ENCODE measurements at places on chromosomes 13 and 19.

DNA sequence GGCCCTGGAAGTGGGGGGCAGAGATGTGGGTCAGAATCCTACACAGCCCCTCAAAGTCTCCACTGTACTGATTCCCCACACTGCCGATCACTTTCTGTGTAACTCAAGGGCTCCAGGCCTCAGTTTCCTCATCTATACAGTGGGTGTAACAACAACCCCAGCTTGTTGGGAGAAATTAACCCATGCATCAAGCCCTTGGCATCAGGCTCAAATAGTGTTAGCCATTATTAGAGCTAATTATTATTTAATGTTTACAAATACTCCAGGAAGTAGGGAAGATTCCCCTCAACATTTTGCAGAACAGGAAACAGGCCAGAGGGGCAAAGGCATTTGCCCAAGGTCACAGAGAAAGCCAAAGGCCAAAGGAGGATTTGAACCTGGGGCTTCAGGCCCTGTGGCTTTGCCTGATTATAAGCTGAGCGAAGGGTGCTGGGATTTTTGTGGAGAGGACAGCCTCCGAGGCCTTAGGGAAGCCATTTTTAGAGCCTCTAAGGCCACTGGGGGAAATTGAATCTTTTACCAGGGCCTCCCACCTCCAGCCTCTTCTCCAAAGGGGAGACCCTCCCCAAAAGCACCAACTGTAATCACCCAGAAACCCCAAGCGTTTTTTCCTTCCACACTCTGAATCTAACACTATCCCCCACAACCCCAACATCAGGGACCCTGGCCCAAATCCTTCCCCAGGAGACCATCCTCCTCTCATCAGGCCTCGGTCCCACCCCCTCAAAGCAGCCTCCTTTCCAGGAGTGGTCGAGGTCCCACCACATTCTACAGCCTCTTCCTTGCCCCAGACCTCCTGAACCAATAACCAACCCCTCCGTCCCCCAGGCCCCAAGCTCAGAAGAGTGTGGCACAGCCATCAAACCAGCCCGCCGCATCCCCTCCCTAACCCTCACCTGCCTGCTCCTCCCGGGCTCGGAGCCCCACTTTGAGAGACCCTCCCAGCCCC, 1.1 kb downstream of the FKBP8 start:
- no peak for DNase-seq

DNA sequence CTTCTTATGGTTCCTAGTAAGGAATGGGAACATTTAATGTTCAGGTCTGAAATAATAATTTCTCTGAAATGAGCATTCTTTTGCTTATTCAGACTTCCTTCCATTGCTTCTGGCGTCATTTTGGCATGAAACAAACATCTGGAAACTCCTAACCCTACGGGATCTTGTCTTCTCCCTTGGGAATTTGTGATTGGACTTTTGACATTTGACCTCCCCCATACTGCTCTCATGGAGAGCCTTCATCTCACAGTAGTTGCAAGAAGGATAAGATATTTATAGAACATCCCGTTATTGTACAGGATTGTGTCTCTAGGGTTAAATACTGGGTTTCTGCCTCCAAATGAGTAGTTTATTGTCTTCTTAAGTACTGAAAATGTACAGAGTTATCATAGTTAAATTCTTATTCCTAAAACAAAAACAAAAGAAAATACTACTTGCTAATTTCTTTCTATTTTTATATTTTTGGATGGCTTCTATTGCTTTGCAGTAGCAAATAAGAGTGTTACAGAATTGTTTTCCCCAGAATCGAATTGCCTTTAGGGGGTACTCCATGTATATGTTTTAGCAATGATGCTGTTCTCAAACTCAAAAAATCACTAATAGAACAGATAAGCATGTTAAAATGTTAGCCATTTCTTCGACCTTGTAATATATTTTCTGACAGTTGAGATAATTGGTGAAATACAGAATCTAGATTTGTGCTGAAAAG, 366.8 kb downstream of the DLEU7 start:
- DNase-seq, result no peak

- DNase-seq, result no peak
These were observed 550.3 kb downstream of the GPC5 start for GRCh38 chr13:91948736-91949135.

DNA sequence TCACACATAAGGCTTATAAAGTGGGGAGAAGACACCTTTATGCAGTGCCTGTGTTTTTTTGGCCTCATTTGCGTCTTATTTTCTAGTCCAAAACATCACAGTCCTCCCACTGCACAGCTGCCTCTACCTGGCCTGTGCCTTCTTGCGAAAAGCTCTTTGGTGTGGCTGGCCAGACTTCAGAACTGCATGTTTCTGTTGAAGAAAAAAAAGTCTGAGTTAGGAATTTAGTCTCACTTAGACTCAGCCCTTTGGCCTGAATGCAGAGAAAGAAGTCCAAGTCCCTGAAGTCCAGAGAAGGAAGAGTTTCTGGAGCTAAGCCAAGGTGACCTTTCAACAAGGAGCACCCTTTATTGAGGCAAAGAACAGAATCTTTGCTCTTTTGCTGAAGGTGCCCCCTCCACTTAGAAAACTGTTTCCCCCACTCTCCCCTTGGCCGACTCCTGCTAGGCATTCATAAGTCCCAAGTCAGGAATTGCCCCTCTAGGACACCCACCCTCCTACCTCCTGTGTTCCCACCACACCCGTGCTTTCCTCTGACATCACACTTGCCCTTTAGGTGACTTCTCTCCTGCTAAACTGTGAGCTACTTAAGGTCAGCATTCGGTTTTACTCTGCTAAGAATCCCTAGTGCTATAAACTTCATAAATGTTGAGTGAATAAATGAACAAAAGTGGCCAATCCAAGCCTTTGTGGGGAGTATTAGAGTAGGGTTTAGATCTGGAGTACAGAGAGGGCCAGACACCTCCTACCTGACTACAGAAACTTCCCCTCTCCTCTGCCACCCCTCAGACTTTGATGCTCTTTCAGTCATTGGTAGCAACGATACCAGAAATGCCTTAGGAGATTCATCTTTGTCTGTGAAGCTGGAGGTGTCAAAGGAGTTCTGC, 226.8 kb downstream of the LACC1 start:
- no peak for DNase-seq

GRCh38 chr19:45601115-45601514, 897 bp downstream of the GPR4 start:
- DNase-seq, result no peak

DNA sequence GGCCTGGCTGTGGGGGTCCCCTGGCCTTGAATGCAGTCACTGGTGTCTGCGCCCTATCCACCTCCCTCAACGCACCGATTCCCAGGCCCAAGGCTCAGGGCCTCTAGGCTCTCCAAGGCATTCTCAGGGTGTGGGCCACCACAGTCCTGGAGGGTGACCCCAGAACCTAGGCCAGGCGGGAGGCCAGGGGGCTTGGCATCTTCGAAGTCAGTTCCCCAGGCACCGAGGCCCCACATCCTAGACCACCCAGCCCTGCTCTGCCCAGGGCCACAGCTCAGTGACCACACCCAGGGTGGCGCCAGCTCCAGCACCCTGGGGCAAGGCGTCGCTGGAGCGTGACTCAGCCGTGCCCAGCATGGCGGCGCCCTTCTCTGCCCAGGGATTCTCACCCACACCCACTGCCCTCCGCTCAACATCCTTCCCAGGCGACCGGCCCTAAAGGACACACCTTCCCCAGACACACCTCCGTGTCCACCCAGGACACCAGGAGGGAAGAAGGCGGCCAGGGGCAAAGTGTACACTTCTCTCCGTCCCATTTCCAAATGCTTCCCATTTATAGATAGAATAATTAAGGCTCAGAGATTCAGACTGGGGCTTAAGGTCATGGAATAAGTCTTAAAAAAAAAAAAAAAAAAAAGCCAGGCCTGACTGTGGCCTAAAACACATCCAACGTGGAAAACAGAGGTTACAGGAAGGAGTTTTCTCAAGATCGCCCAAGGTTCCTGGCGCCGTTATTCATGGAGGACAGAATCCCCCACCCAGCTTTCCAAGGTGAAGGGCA, 36.4 kb upstream of the NANOS3 start:
- no peak for DNase-seq

DNA sequence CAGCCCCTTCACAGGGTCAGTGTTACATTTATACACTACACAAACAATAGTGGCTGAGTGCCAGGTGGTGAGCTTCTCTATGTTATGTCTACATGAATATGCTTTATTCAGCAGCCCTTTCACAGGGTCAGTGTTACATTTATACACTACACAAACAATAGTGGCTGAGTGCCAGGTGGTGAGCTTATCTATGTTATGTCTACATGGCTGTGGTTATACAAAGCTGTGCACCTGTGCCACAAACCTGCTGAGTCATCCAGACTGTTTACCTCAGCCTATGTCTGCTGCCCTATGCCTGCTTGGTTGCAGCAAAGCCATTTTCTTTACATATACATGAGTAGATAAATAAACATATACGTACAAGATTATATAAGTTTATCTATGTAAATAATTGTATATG, 76.5 kb downstream of the ZNF726 start:
- no peak for DNase-seq

GRCh38 chr13:43200736-43201135, 177.3 kb downstream of the DNAJC15 start:
- DNase-seq, result no peak

DNA sequence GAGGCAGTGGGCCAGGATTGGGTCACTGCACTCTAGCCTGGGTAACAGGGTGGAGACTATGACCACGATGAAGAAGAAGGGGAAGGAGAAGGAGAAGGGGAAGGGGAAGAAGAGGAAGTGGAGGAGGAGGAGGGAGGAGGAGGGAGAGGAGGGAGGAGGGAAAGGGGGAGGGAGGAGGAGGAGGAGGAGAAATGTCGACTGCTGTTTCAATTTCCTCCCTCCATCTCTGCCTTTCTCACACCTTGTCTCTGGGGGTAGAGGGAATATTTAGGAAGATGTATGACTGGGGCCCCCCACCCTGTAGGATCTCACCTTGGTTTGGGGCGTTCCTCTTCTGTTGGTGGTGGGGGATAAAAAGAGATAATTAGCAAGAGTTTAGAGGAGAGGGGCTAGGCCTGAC, 3.8 kb downstream of the TNNT1 start:
- DNase-seq, result no peak

DNA sequence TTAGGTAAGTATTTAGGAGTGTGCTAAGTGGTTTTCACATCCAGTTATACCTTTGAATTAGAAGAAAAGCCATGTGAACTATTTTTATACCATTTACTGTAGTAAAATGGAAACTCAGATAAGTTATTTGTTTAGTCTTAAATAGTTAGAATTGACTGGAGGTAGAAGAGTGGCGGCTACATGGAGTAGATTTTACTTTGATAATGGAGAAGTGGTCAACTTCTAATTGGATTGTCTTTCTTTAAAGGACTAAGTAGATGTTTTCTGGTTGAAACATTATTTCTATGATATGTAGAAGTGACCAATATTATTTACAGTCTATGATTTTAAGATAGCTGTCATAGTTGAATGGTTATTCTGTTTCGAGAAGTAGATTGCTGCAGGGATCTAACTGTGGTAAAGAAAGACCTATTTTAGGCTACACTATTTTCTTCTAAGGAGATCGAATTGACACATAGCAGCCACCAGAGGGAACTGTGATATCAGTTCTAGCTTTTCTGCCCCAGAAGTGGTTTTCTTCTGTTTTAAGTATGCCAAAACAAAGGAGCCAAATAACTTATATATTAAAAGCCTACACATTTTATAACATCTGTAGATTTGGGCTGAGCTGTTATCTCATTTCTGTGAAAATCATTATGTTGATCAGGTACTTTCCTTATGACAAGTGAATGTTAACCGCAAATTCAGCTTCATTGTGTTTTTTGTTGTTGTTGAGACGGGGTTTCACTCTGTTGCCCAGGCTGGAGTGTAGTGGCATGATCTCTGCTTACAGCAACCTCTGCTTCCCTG, 26.1 kb downstream of the ZMYM2 start:
- no peak for DNase-seq

DNA sequence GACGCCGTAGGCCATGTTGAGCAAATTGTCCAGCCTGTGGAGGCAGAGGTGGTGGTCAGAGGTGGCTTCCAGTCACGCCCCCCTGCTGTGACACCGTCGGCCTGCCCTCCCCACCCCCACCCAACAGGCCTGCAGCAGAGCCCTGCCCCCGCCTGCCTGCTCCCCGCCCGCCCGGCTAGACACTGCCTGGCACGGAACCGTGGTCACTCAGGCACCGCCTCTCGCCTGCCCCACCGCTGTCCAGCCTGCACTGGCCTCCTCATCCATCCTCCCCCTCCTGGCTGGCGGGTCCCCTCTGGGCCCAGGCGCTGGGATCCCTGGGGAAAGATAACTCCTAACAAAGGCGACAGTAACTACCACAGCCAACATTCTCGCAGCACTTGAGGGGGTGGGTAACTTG, 21.7 kb downstream of the PRKCSH start:
- no peak for DNase-seq

DNA sequence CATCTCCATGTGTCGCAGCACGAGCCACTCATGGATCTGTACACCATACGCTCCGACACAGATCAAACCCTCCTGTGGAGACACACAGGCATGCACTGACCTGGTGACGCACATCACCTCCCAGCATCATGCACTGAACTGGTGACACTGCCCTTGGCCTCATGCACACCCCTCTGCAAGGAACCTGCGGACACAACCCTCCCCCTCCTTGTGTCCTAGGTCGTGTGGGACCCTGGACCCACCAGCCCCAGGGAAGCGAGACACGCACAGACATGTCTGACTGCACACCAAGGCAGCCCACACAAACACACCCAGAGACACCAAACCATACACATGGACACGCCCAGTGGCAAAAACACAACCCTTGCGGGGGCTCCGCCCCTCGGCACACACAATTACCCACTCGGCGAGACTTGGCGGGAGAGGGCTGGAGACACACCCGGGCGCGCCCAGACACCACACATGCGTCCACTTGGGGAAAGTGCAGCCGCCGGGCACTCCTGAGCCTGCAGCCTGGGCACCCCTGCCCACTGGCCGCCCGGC, 2.0 kb upstream of the KCNN4 start:
- no peak for DNase-seq

GRCh38 chr13:51998723-51999509, 12.3 kb downstream of the ATP7B start:
- no peak for DNase-seq

- DNase-seq, result no peak
These were observed 9.6 kb downstream of the HIPK4 start for GRCh38 chr19:40380199-40381037.

- peak; percentile 58 for DNase-seq
These were observed 2.1 kb downstream of the ZNF563 start for GRCh38 chr19:12331211-12331941.

GRCh38 chr19:13102416-13102665, 317 bp downstream of the LYL1 start:
- DNase-seq, result no peak

- DNase-seq, result no peak
These were observed 1.4 kb upstream of the MIR17HG start for GRCh38 chr13:91346062-91346461.

DNA sequence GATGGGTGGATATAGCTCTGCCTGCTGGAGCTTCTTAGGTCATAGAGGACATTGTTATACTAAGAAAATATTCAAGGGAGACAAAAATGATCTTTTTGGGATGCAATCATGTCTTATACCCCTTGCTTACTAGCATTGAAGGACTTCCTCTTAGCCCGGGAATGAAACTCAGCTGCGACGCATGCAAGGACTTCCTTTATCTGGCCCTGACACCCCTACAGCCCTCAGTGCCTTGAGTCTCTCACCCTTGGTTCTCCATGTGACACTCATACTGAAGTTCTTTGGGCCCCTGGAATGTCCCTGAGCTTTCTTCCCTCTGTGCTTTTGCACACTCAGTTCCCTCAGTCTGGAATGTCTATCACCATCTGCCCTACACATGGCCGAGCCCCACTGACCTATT, 72.5 kb upstream of the MTIF3 start:
- DNase-seq, result no peak

Data from stimulated activated CD4-positive, alpha-beta T cell treated with anti-CD3 and anti-CD28 coated beads, Interleukin-15, amount 100 ng/mL, for 1 hour (primary cell).